ENCODE measurements at places on chromosomes 3 and 15.

GRCh38 chr3:115633467-115633866, 10.2 kb downstream of the GAP43 start:
- DNase-seq = no peak

DNA sequence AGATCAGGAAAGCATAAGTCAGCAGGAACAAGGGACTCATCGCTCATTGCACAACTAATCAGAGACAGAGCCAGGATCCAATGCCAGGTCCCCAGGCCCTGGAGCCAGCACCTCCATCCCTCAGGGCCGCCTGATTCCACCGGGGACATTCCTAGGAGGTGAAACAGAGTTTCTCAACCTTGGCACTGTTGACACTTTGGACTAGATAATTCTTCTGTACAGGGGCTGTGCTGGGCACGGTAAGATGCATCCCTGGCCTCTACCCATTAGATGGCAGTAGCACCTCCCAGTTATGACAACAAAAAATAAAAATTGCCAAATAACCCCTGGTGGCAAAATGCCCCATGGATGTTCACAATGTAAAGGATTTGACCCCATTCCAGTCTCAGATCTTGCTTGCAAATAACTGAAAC, 127.7 kb downstream of the MTHFS start:
- DNase-seq = no peak

DNA sequence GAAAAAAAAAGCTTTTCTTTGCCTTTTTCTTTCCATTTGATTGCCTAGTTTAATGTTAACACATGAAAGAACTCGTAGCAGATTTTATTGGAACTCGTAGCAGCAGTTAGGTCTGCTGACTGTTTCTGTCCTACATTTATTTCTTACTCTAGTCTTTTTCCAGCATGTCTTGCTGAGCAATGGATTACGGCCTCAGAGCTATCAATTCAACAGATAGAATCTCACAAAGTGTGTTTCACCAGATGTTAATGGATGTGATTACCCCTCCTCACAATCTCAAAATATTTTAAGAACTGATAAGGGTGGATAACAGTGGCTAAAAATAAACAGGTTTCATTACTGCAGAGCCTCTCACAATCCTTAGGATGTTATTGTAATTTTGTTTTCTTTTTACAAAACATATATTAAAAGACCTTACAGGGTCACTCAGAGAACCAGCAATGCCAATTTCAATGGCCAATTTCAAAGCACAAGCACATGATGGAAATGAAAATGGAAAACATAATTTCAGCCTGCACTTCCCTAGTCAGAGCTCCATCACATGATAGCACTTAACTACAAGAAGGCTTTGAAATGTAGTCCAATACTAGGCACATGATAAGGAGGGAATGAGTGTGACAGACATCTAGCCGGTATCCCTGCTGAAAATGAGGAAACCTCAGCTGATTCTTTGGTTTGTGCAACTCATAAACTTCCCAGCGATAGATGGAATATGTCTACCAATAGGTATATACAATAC, 838.1 kb upstream of the SEMA6D start:
- no peak for DNase-seq

DNA sequence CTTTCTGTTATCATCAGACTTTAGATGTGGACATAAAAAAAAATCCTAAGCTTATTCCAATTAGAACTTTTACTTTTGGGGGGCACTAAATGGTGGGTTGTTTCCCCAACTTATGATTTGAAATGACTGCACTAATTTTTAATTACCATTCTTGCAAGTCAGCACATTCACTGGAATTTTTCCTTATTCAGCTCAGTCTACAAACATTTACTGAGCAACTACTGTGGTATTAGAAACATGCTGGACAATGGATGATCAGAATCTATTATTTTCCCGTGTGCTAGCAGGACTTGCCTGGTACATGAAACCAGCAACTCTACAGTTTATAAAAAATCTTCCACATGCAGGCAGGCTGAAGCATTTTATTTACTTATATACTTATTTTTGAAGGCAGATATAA, 273.6 kb downstream of the FOXP1 start:
- no peak for DNase-seq

DNA sequence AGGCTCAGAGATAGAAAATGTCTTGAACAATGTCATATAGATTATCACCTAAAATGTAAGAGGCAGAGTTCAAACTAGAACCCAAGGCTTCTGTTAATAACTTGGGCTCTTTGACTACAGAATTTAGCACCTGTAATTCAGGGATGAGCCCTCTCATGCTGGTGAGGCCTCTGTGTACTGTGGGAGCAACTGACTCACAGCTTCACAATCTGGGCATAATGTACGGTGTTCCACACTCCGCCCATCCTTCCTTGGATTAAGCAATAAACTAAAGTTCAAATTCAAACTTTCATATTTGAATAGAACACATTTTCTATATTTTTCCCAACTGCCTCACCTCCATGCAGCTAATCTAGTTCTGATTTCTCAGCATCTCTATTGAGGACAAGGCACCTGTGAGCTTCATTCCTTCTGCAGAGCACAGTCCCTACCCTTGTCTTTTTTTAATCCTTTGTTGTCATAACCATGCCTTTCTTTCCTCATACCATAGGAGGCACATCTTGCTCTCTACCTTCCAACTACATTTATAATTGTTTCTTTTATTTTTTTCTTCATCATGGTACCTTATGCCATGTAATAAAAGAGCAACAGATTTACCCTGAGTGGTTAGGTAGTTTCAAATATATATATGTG, 392.1 kb downstream of the NLGN1 start:
- no peak for DNase-seq

DNA sequence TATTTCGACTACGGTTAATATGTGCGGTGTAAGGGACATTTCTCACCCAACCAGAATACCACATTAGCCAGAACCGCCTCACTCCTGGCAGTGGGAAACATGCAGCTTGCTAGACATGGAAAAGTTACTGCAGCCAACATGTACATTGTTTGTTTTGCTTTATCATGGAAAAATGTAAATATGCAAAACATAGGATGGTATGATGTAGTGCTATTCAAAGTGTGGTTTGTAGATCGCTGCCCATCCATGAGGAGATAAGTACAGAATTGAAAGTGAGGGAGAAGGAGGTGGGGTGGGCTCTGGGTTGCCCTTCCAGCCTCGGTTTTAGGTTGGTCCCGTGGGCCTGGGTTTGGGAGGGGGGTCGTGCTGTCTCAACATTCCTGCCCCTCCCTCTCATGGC, 42.5 kb upstream of the SPESP1 start:
- DNase-seq = no peak

Data from D721Med (cell line).